ENCODE measurements at places on chromosomes 13 and 19.
A peak's percentile ranks its signal among the peaks of the same experiment; 100 is the strongest.

DNA sequence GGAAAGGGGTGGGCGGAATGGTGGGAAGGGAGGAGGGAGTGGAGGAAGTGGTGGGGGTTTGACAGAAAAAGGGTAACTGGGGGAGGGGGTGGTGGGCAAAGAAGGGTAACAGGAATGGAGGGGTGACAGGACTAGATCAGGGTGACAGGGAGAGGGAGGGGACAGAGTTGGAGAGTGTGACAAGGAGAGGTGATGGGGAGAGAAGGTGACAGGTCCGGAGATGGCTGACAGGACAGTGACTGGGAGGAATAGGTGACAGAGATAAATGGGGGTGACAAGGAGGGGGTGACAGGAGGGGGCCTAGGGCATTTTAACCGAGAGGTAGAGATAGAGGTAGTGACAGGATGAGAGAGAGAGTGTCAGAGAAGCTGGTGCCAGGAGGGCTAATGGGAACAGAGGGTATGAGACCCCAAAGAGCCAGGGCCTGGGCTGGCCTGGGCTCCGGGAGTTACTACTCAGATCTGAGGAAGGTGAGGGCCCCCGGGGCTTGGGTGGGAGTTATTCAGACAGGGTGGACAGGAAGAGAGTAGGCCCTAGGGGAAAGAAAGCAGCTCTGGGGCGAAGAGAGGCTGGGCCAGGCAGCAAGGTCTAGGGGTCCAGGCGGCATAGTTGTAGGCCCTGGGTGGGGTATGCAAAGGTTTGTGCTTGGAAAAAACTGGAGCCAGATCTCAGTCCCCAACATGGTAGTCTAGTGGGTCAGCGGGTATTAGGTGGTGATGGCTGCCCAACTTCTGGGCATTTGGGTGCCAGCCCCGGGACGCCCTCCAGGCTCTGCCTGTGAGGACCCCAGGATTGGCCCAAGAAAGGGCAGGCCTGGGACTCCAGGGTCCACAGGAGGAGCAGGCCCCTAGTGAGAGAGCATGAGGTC, 660 bp downstream of the CIC start:
- peak; percentile 14 for DNase-seq

- no peak for DNase-seq
Observed at GRCh38 chr13:34310539-34310938, 492.6 kb downstream of the RFC3 start.

DNA sequence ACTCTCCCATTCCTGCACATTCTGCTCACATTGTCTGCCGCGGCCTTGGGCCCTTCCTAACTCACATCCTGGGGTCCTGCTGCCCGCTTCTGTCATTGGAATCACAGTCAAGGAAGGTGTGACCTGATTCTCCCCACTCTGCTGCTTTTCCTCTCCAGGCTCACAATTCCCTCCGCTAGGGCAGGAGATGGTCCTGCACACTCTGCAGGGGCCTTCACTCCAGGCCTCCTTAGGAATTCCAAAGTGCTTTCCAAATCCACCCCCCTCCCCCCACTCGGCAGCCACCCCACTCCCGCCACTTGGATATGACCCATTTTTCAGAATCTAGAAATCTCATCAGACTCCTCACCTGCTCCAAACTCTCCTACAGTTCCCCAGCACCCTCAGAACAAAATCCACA, 3.1 kb upstream of the SLC5A5 start:
- no peak for DNase-seq

- DNase-seq: no peak
Observed at GRCh38 chr13:113534236-113534860, 43.8 kb upstream of the DCUN1D2 start.

DNA sequence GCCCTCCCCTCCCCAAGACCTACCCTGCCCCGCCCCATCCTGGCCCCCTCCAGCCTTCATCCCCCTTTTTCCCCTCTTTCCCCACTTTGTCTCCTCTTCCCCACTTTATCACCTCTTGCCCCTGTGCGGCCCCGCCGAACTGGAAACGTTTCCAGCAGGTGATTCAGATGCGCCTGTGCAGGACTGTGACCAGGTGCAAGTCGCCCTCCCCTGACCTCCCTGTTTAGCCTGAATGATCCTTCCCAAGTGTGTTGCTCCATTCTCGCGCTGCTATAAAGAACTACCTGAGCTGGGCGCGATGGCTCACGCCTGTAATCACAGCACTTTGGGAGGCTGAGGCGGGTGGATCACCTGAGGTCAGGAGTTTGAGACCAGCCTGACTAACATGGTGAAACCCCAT, 25.9 kb downstream of the ZNF791 start:
- DNase-seq: no peak

GRCh38 chr19:12777217-12778016, 2.1 kb upstream of the HOOK2 start:
- DNase-seq: peak; percentile 80

- DNase-seq: no peak
Observed at GRCh38 chr13:62067821-62068220, 652.2 kb upstream of the PCDH20 start.

DNA sequence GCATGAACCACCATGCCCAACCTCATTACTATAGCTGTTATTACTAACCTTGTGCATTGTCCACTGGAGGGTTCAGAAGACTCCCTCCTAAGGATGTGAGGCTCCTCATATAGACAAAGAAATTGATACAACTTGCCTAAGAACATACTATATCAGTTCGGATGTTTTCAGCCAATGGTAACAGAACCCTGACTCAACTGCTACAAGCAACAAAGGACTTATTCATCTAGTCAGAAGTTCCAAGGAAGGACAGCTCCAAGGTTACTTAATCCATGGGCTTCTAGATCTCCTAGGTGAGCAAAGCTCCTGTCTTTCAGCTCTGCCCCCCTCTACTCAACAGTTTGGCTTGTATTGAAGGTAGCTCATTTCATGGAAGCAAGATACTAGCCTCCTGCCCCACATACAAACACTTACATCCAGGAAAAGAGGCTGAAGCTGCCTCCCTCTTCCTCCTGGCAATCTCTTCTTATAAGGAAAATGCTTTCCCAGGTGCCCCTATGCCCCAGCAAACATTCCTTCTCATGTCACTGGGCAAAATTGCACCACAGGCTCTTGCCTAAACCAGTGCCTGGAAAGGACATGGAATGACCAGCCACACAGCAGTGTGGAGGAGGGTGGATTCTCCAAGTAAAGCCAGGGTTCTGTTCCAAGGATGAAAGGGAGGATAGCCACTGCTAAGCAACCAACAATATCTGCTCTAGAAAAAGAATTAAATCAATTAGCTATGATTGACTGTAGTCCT, 497.8 kb downstream of the FOXO1 start:
- DNase-seq: no peak
